NCI-H524 treated with DMSO at 0.1 percent for 48 hours (cell line): ENCODE measurements at places on chromosomes 4 and X.

DNA sequence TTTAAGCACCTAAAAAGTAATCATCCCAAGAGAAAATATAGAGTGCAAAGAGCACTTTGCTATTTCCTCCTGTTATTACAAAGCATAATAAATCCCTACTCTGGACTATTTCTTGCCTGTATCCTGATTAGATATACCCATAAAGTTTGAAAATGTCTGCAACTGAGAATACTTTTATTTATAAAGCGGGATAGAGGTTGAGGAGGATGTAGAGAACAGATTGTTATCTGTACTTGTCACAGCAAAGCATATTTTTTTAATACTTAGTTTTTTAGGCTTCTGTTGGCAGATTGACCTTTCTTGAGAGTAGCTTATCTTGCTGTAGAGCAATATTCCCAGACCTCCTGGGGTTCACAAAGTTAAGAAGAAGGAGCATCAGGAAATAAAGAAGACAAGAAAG is 396.1 kb downstream of the KCNIP4 start:
- no peak for DNase-seq

GRCh38 chr4:7781366-7781765 is 158.3 kb downstream of the AFAP1 start:
- DNase-seq: no peak

GRCh38 chr4:127229855-127230608 is 402.7 kb upstream of the INTU start:
- no peak for DNase-seq

DNA sequence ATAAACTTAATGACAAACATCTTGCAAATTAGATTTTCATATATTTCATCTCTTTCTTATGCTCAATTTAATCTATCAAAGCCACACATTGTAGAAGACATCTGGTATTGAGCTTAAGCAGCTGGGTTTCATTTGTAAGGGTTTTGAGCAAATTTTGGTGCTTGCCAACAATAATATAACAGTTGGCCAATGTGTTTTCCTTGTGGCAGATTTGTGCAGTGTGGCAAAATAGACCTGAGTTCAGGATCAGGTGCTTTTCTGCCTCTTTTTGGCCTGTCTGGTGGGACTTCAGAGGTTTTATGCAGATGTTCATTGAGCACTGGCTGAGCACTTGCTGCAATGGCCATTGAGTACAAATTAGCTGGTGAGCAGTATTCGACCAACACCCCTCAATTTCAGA is 301.9 kb downstream of the BMPR1B start:
- DNase-seq: no peak

- DNase-seq: no peak
Measured at GRCh38 chr4:122718281-122718680, 14.2 kb upstream of the BBS12 start.

GRCh38 chr4:43132010-43132582 is 239.6 kb downstream of the GRXCR1 start:
- peak; percentile 26 for DNase-seq

DNA sequence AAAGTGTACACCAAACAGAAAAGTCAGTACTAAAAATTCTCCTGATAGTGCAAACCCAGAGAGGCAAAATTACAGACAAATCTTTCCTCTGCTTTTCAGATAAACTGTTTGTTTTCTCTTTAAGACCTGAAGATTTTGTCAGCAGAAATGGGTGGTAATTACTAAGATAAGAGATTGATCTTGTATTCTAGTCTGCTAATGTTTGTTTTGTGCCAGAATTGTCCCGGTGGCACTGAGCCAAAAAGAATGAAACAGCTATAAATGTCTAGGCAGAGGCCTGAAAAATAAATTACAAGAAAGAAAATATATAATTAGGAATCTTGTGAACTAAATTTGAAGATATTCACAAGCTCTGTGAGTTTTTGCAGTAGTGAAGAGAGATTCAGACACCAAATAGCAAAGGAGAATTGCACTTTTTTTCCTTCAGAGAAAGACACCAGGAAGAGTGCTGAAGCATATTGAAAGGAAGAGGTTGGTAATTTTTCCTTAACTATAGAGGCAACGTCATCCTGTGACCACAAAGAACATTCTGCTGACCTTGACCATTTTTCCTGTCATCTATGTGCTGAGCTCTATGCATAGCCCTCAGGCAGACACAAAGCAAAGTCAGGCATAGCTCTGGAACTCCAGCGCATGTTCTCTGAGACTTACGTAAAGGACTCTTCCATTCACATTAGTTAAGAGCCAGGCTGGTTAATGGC is 314.5 kb upstream of the RASGEF1B start:
- DNase-seq: no peak

DNA sequence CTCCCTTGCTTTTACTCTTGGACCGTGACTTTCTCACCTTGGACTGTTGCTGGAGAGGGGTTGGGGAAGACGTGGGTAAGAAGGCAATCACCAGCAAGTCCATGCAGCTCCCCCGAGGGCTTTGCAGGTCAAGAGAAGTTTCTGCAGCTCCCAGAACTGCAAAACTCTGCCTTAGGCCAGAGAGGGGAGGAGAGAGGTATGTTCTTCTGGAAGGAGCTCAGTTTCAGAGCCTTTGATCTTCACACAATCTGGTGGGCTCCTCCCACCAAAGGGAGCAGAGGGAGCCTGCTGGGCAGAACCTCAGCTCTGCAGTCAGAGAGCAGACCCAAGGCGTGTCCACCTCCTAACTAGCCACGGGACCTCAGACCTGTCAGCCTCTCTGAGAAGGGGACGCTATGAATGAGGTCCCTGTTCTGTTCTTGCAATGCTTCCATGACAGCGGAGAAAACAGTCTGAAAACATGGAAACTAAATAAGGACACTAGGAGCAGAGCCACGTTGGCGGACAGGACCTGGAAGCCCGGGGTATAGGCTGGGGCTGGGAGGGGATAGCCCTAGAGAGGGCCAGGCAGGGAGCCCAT is 92.8 kb downstream of the EVC2 start:
- no peak for DNase-seq

- DNase-seq: no peak
Measured at GRCh38 chrX:119518371-119518770, 46.8 kb downstream of the STEEP1 start.

- no peak for DNase-seq
Measured at GRCh38 chrX:115400960-115401359, 111.4 kb downstream of the LUZP4 start.

DNA sequence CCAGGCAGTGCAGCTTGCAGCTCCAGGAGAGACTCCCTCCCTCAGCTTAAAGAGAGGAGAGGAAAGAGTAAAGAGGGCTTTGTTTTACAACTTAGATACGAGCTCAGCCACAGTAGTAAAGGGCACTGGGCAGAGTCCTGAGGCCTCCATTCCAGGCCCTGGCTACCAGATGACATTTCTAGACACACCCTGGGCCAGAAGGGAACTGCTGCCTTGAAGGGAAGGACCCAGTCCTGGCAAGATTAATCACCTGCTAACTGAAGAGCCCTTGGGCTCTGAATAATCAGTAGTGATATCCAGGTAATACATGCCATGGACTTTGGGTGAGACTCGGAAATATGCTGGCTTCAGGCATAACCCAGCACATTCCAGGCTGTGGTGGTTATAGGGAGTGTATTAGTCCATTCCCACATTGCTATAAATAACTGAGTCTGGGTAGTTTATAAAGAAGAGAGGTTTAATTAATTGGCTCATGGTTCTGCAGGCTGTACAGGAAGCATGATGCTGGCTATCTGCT is 15.3 kb upstream of the SLC16A2 start:
- DNase-seq: no peak

GRCh38 chr4:128782076-128782715 is 27.3 kb upstream of the JADE1 start:
- no peak for DNase-seq

DNA sequence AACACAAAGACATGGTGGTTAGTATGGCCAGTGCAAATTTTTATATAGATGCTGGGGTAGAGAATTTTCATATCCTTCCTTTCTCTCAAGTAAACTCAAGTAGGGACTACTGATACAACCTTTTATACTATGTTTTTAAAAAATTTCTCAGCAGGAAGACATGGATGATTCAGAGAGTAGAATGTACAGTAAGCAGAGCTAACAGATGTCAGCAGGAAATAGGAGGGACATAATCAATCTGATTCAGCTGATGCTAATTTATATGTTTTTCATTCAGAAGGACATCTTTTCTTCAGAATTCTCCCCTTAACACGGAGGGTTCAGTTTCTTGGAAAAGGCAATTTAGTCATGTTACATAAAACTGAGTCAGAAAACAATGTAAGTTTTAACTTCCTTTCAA is 95.4 kb downstream of the GRIA2 start:
- DNase-seq: no peak

- no peak for DNase-seq
Measured at GRCh38 chr4:175947117-175947722, 118.4 kb upstream of the WDR17 start.

DNA sequence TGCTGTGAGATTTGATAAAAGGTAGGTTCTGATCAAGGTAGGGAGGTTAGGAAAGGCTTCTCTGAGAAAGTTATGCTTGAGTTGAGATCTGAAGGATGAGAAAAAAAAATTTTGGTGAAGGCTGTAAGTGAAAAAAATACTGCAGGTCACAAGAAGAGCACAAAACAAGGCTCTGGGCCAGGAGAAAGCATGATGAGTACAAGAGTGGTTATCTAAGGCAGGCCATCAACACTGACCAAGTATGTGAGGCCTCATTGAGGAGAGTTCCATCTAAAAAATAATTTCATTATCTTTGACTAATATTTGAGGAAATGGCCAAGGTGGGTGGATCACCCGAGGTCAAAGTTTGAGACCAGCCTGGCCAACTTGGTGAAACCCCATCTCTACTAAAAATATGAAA is 71.6 kb upstream of the SLC4A4 start:
- DNase-seq: no peak

DNA sequence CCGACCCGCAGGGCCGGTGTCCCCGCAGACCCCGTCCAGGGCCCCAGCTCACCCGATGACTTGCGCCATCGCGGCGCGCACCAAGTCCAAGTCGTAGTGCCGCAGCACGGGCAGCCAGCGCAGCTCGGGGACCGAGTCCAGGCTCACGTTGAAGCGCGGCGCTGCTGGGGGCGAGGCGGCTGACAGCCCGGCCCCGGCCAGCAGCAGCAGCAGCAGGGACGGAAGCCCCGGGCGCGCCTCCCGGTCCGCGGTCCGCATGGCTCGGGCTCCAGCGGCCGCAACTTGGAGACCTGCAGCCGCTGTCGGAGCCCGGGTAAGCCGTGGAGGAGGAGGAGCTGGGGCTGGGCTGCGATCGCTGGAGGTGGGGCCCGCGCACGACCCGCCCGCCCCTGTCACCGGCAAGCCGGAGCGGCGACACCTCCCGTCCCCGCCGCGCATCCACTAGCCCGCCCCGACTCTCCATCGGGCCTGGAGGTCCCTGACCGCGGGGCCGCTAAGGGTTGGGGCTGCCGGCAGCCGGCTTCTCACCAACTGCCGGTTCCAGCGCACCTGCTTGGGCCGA is at the start of gene NAAA:
NAAA (minus strand) TSS at position 322 of the 562 bp plus-strand sequence; CDS start at position 258, 64 bp downstream.
- no peak for DNase-seq

DNA sequence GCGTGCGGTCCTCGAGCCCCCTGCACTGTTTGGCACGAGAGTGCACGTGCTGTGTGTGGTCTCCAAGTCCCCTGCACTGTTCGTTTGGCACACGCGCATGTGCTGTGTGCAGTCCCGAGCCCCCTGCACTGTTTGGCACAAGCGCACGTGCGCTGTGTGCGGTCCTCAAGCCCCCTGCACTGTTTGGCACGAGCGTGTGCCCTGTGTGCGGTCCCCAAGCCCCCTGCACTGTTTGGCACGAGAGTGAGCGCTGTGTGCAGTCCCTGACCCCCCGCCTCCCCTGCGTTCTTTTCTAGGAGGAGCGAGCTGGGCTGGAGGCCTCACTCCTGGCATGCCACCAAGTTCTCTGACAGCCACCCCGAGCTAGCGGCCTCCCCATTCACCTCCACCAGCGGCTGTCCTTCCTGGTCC is 76.5 kb upstream of the CLDN34 start:
- DNase-seq: no peak

DNA sequence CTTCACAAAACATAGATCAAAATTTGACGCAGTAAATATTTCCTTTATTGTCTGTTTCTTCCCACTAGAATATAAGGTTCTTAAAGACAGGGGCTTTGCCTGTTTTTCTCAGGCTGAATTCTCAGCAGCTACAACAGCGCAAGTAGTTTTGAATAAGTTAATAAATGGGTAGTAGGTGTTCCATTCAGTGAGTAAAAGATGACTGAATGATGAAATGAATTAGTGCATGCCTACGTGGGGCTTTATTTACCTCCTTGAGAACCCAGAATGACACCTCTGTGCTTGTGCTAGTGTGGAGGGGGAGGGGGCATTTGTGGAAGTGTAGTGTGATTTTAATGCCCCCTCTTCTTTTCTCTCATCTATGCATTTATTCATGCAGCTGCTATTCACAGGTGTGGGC is 278.9 kb downstream of the FBXW7 start:
- DNase-seq: no peak

- no peak for DNase-seq
Measured at GRCh38 chrX:154545673-154546274, 872 bp downstream of the G6PD start.

DNA sequence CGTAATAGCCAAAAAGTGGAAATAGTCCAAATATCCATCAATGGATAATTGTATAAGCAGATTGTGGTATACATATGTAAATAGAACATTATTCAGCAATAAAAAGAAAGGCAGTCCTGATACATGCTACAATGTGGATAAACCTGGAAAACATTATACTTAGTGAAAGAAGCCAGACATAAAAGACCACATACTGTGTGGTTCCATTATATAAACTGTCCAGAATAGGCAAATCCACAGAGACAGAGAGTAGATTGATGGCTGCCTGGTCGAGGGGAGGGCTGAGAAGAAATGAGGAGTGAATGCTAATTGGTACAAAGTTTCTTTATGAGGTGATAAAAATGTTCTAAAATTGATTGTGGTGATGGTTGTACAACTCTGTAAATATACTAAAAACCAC is 397.4 kb upstream of the RPS6KA3 start:
- no peak for DNase-seq

DNA sequence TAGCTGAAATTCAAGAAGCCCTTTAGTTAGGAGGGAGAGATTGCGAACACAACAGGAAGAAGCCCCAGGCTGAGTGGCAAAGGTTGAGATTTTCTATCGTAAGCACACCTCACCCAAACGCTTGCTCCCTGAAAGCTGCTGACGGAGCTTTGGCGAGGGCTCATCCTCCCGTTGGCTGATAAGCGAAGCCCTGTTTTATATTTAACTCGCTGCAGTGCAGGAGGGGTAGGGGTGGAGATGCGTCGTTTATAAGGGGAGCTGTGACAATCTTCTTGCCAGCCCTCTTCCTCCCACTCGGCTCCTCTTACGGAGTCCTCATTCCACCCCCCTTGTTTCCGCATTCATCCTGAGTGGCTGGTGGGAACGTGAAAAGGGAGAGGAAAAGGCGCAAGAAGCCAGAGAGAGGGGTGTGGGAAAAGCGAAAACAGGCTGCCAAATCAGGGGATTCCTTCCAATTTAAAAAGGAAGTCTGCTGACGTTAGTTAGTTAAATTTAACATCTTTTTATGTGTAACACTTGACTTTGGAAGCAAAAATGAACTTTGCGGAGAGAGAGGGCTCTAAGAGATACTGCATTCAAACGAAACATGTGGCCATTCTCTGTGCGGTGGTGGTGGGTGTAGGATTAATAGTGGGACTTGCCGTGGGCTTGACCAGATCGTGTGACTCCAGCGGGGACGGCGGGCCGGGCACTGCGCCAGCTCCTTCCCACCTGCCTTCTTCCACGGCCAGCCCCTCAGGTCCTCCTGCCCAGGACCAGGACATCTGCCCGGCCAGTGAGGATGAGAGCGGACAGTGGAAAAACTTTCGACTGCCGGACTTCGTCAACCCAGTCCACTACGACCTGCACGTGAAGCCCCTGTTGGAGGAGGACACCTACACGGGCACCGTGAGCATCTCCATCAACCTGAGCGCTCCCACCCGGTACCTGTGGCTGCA is at the start of gene ENPEP:
ENPEP (plus strand) TSS at position 275 of the 938 bp plus-strand sequence; CDS start at position 535, 260 bp downstream.
- DNase-seq: no peak

- DNase-seq: no peak
Measured at GRCh38 chrX:78979789-78980464, 34.7 kb downstream of the P2RY10 start.
